Activated CD8-positive, alpha-beta T cell treated with anti-CD3 and anti-CD28 coated beads for 36 hours (primary cell): ENCODE measurements at places on chromosomes 7 and 10. TPM values are rescaled to one million over a fixed set of nuclear protein-coding genes. Genes with fewer than 3 reads are reported as not detected.

Gene TMEM213
- total RNA-seq: not detected

- no peak for DNase-seq
- peaks cover 4% of the 10 kb centered on the region for H3K4me1 ChIP-seq
- H3K36me3 ChIP-seq: peaks cover 1% of the 10 kb centered on the region
- no peak overlapping the region for H3K27ac ChIP-seq
Measured at GRCh38 chr7:122304996-122305421, 459 bp upstream of the FEZF1 start.

DNA sequence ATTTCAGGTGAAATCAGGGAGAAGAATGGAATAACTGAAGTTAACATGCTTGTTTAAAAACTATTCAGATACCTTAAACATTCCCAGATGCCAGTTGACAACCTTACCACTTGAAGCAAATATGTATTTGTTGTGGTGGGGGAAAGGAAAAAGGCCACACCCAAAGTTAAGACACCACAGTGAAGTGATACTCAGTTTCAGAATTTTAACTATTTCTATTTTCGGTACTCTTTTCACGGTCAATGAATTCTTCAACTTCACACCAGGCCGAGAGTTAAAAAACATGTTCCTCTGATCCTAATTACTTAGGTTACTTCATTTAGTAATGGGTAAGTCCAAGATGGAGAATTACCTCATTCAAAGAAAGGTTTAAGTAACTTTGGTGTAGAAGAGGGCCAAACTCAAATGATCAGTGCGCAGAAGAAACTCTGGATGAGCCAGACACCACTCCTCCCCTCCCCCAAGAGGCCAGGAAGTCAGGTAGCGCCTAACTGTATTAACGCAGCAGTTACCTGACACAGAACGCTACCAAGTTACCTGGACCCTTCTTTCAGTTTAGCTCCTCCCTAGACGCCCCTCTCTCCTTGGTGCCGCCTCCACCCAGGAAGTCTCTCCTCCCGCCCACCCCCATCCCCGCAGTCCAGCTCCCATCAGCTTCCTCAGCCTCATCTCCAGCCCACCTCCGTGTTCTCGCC lies 700 bp downstream of the MTPN start:
- DNase-seq: peak; percentile 49
- peaks cover 14% of the 10 kb centered on the region for H3K36me3 ChIP-seq
- H3K27me3 ChIP-seq: no peaks in the 10 kb centered on the region
- H3K4me3 ChIP-seq: peak overlapping the region; percentile 90
- H3K27ac ChIP-seq: peak overlapping the region; percentile 89

DNA sequence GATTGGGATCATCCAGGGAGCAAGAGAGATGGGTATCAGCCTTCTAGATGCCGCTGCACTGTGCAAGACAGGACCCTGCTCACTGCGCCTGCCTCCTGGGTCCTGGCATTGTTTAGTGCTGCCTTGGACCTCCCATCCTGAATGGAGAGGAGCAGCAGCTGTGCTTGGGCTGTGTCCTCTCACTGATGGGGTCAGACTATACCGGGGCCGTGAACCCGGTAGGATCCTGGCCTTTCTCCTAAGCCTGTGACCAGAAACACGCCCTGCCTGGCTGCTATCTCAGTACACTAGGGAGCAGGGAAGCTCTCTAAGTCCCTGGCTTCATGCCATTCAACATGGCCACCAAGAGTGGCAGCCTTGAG lies 309.4 kb upstream of the ZNF32 start:
- H3K36me3 ChIP-seq: no peaks in the 10 kb centered on the region
- H3K4me1 ChIP-seq: no peaks in the 10 kb centered on the region
- H3K27me3 ChIP-seq: peaks cover 3% of the 10 kb centered on the region

DNA sequence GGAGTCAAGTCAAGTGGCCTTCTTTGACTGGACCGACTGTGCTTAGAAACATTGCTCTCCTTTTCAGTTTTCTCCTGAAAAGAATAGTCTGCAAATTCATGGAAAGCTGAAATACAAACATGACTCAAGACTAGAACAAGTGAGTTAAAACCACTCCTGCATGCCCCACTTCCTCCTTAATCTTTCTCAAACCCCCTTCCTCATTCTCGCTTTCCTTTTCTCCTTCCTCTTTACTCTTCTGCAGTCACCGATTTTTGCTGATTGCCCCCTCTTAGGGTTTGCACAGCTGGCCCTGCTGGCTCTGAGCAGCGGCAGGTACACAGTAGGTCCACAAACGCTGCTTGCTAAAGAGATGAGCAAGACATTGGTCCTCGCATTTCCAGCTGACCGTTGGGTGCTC lies 34.8 kb upstream of the MKI67 start:
- no peak overlapping the region for H3K27ac ChIP-seq
- DNase-seq: no peak
- H3K4me3 ChIP-seq: no peak overlapping the region
- no peaks in the 10 kb centered on the region for H3K36me3 ChIP-seq
- H3K27me3 ChIP-seq: no peaks in the 10 kb centered on the region

- H3K4me3 ChIP-seq: no peak overlapping the region
- H3K27me3 ChIP-seq: no peaks in the 10 kb centered on the region
- no peaks in the 10 kb centered on the region for H3K4me1 ChIP-seq
- peaks cover 3% of the 10 kb centered on the region for H3K36me3 ChIP-seq
Measured at GRCh38 chr7:91798425-91798824, 82.1 kb downstream of the MTERF1 start.

- H3K27me3 ChIP-seq: no peaks in the 10 kb centered on the region
- H3K4me1 ChIP-seq: peaks cover 44% of the 10 kb centered on the region
- no peak overlapping the region for H3K4me3 ChIP-seq
- DNase-seq: peak; percentile 57
- H3K27ac ChIP-seq: no peak overlapping the region
Measured at GRCh38 chr7:16934722-16935340, 53.0 kb upstream of the AGR3 start.

GRCh38 chr7:45211958-45212357 lies 54.4 kb downstream of the RAMP3 start:
- DNase-seq: no peak
- H3K27me3 ChIP-seq: peaks cover 48% of the 10 kb centered on the region
- no peaks in the 10 kb centered on the region for H3K4me1 ChIP-seq
- no peak overlapping the region for H3K27ac ChIP-seq
- H3K4me3 ChIP-seq: no peak overlapping the region
- H3K36me3 ChIP-seq: no peaks in the 10 kb centered on the region
